ENCODE measurements at places on chromosomes 2 and 18.
A peak's percentile ranks its signal among the peaks of the same experiment; 100 is the strongest.

GRCh38 chr2:172698041-172698863 lies 37.4 kb upstream of the RAPGEF4 start:
- DNase-seq, result no peak

GRCh38 chr2:16109368-16109820 lies 169.0 kb downstream of the MYCN start:
- DNase-seq, result no peak

DNA sequence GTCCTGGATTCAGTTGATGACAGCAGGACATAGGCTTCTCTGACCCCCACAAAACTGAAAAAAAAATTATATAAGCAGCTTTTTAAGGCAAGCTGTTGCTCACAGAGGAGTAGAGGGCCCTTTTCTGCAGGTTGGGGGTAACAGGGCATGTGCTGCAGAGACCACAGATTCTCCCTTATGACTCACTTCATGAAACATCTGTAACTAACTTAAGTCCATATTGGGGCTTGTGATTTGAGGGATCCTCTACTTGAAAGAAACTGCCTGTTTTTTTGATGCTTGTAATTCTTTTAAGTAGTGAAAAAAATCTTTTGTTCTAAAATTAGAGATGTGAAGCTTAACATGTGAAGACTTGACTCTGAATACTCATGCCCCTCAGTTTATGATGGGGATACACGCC lies 33.4 kb downstream of the XRCC5 start:
- no peak for DNase-seq

- no peak for DNase-seq
Measured at GRCh38 chr2:175525975-175526374, 344.5 kb upstream of the ATP5MC3 start.

GRCh38 chr2:231640641-231641111 lies 48.0 kb downstream of the TEX44 start:
- no peak for DNase-seq

- DNase-seq, result no peak
Measured at GRCh38 chr18:9734189-9734588, 26.1 kb downstream of the RAB31 start.

GRCh38 chr2:12436935-12437561 lies 279.7 kb upstream of the TRIB2 start:
- DNase-seq, result no peak

- no peak for DNase-seq
Measured at GRCh38 chr2:62545261-62545660, 39.3 kb upstream of the TMEM17 start.

DNA sequence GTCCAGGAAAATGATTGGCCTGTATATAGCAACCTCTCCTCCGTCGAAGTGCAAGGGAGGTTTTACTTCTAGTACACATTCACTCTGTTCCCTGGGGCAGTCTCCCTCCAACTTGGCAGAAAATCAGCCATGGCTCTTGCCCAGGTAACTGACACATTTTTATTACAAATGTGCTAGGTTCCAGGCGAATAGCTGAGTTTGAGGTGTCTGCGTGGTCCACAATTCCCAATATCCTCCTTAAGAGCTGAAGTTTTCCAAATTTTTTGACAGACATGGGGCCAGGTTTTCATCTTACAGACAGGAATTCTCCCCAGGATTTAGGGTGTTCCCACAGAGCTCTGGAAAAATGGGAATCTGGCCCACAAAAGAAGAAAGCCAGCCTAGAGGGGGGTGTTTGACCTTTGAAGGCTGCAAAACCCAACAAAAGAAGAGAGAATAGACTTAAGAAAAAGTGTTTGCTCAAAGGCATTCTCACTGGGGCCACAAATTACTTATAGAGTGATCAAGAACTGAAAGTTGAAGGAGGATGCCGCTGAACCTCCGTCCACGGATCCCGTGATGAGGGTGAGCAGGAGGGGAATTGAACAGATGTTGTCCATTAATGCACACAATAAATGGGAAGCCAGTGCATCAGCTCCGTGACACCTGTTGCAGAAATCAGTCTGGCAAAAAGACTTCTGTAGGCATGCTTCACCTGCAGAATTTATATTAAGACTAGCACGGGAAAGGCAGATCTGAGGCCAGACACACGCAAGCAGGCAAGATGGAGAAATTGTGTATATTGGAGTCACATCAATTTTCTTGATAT lies 242.3 kb upstream of the COPS8 start:
- DNase-seq, result no peak

DNA sequence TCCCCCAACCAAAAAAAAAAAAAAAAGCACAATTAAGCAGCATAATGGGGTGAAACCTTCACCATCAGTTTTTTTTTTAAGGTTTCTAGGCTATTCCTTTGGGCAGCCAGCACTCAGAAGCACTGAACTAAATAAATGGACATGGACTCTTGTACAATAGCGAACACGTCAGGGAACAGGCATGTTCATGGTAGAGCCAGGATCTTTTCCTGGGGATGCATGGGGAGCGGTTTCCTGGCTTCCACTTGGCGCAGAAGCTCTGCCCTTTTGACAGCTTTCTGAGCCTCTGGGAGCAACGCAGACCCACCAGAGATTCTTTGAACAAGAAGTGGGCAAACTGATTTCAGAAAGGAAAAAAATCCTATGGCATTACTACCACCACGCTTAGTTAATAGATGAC lies 35.0 kb downstream of the ALPK2 start:
- no peak for DNase-seq

GRCh38 chr18:32469691-32470459 lies 807 bp downstream of the GAREM1 start:
- DNase-seq, result no peak

DNA sequence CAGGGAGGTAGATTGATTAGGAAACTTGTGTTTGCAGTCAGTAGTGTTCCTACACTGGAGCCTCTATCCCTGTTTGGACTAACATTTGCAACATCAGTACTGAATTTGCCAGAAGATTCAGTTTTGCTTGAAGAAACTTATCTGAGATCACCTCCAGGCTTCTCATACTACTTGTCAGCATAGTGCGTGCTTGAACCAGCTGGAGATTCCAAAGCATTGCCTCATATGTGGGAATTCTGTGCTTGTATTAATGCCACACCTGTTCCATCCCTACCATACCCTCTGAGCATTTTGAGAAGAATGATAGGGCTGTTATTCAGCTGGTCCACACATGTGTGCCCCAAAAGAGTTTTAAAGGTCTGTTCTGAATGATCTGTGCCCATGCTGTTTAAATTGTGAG lies 148.7 kb downstream of the RAPGEF4 start:
- DNase-seq, result no peak

- no peak for DNase-seq
Measured at GRCh38 chr18:28903306-28903705, 726.4 kb upstream of the CDH2 start.

GRCh38 chr2:167187978-167188967 lies 300.0 kb downstream of the XIRP2 start:
- DNase-seq, result no peak

DNA sequence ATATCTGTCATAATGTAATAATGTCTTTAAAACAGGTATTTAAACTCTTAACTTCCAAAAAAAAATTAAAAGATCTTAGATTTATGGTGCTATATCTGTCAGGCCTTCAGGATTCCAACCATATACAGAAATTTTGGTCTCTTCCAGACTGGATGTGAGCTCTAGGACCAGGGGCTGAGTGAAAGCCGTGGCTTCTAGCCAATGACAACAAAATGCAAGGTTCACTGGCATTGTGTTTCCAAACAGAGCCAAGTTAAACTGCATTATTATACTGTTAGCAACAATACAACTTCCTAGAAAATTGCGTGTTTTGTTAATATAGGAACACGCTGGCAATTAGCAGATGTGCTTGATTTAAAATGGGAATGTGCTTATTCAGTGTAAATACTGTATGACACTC lies 809.8 kb upstream of the SOX11 start:
- no peak for DNase-seq

DNA sequence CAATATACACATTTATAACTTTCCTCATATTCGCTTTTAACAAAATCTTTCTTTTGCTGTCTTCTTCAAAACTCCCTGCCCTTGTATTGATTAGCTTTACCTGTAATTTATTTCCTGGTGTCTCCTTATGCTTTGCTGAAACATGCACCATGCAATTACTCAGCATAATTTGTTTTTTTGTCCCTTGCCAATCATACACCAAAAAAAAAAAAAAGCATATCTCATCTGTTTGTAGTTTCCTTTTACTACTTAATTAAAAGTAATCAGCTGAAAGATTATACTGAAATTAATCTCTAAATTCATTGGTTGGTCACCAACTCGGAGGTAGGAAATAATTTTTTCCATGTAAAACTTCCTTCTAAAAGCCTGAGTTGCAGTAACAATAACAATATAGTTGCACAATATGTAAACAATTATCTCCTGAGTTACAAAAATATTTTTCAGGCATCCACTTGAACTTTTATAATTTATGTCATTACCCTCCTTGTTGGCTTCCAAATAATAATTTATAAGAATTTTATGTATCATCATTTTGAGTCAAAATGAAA lies 53.0 kb upstream of the ROCK1 start:
- no peak for DNase-seq

- DNase-seq, result peak; percentile 39
Measured at GRCh38 chr2:143259368-143259958, 130.2 kb downstream of the ARHGAP15 start.

GRCh38 chr2:74391580-74392448 lies 11.7 kb upstream of the DCTN1 start:
- peak; percentile 90 for DNase-seq

DNA sequence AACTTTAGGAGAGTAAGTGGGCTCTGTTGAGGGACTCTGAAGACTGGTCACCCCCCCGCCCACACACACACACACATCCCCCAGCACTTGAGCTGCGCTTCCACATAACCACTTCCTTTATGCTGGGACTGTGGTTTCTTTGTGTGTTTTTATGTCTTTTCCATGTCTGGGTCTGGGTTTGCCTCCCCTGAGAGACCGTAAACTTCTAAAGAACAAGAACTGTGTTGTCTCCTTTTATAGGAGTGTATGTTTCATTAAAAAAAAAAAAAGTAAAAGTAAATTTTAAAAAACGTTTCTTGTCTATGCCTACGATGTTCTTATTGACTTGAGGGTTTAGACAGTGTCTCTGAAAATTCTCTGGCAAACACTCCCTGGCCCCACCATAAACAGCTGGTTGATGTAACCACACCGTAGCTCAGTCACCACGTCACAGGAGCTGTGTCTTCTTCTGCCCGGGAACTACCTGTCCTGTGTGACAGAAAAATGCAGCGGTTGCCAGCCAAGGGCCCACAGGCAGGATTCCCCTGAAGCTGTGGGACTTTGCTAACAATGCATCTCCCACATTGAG lies 68.0 kb downstream of the KLHL29 start:
- DNase-seq, result no peak

DNA sequence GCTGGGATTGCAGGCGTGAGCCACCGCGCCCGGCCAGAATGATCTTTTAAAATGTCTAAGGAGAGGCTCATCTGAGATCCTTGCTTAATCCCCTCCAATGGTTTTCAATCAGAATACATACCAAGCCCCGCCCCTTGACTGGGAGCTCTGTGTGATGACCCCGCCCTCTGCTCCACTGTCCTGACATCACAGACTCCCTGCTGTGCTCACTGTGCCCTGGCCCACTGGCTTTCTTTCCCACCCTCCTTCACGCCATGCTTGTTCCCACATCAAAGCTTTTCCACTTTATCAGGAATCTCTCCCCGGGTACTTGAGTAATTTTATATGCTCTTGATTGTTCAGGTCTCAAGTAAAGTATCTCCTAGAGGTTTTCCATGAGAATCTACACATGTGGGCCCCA lies 762.3 kb upstream of the ID2 start:
- DNase-seq, result no peak

GRCh38 chr2:152676461-152676860 lies 40.8 kb downstream of the PRPF40A start:
- no peak for DNase-seq

- no peak for DNase-seq
Measured at GRCh38 chr2:121185571-121186074, 99.4 kb downstream of the TFCP2L1 start.

- DNase-seq, result peak; percentile 38
Measured at GRCh38 chr2:67650291-67651133, 253.4 kb downstream of the ETAA1 start.

DNA sequence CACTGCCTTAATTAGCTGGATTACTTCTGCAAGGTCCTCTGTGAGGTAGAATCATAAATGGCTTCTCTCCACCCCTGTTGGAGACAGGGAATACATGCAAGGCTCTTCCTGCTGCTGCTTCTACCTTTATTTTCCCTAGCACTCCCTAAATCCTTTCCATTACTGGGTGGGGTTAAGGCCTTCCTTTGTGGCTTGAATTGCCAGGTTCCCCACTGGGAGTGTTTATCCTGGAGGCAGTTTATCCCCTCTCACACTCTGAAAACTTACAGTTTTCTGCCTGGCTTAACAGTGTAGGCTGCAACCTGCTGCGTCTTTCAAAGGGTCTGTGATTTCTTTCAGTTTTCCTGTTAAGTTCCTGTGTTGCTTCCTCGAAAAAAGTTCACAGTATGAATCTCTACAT lies 1062.3 kb upstream of the CRIM1 start:
- no peak for DNase-seq

DNA sequence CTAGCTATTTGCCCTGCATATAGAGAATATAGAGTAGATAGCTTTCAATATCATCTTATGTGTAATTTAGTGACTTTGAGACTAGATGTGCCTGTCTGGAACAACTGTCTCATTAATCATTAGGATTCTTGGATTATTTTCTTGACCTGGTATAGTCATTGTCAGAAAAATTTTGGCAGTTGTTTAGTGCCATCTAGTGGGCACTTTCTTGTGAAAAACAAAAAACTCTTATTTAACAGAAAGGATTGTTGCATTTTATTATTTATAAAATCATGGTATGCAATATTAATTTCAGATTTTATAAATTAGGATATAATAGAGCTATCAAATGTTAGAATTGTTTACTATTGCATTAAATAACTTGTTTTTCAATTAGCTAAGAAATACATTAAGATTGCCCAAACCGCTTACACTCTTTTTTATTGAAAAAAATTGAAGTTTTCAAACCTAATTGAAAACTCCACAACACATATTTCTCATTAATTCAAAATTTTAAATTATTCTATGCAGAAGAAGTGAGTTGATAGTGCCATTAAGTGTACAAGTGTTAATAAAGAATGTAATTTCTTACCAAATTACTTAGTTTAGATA lies 80.3 kb downstream of the DYNAP start:
- no peak for DNase-seq

DNA sequence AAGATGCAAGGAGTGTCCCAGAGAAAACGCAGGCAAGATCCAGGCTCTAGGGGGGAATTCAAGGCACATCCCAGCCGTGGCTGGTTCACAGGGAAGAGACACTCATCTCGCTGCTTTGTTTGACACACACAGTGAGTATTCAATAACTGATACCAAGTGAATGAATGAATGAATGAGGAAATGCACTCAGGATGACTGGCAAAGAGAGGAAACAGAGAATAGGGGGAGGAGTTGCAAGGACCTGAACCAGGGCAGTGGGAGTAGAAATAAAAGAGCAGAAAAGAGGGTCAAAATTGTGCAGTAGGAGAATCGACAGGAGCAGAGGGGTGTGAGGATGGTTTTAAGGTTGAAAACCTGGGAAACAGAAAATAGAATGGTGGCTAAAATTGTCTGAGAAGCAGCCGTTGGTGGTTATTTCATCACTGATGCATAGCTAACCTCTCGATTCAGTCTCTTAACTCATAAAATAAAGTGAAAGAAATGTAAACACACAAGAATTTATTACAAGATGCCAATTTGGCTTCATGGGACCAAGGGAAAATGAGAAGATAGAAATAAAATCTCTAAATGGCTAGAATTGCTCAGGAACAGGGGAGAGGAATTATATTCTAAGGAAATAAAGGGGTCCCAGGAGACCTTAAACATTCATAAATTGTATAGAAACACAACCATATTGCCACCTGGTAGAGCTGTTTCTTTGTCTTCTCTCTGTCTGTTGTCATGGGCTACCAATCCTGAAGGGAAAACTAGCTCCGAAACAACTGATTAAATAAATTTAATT lies 63.9 kb upstream of the PHLPP1 start:
- peak; percentile 40 for DNase-seq
